Endodermal cell (in vitro differentiated cells): ENCODE measurements at places on chromosomes 16 and 17.

- H3K4me3 ChIP-seq: no peak overlapping the region
Measured at GRCh38 chr17:2690165-2691068, 21.1 kb downstream of the CLUH start.

DNA sequence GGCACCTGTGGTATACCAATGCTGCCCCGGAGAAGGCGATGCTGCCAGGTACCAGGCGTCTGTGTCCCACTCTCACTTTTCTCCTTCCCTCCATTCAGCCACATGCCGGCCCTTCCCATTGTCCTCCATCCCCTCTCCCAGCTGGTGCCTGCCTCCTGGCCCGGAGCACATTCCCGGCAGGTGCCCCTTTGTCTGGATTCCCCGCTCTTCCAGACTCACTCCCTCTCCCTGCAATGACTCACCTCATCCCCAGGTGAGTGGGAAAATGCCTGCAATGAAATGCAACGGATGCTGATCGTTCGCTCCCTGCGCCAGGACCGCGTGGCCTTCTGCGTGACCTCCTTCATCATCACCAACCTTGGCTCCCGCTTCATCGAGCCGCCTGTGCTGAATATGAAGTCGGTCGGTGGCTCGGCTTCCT, 10.4 kb upstream of the KDM6B start:
- H3K36me3 ChIP-seq: no peaks in the 10 kb centered on the region
- DNase-seq: peak; percentile 86
- peaks cover 26% of the 10 kb centered on the region for H3K27me3 ChIP-seq
- H3K27ac ChIP-seq: no peak overlapping the region
- H3K4me3 ChIP-seq: no peak overlapping the region

DNA sequence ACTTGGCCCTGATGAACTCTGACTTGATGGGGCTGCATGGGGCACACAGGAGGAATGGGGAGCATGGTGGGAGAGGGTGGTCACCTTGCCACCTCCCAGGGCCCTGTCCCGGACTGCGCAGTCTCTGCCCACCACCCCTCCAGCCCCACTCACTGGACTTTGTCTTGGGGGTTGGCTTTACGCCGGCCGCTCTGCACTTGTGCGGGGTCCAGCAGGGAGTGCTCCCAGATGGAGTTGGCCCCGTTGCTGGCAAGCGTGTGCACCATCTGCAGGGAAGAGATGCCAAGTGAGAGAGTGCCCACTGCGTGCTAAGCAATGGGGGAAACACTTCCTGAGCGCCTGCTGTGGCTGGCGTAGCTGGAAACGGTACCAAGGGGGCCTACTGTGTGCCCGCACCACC, 6.7 kb downstream of the GIT1 start:
- DNase-seq: peak; percentile 39
- H3K27ac ChIP-seq: no peak overlapping the region
- peaks cover 27% of the 10 kb centered on the region for H3K36me3 ChIP-seq

DNA sequence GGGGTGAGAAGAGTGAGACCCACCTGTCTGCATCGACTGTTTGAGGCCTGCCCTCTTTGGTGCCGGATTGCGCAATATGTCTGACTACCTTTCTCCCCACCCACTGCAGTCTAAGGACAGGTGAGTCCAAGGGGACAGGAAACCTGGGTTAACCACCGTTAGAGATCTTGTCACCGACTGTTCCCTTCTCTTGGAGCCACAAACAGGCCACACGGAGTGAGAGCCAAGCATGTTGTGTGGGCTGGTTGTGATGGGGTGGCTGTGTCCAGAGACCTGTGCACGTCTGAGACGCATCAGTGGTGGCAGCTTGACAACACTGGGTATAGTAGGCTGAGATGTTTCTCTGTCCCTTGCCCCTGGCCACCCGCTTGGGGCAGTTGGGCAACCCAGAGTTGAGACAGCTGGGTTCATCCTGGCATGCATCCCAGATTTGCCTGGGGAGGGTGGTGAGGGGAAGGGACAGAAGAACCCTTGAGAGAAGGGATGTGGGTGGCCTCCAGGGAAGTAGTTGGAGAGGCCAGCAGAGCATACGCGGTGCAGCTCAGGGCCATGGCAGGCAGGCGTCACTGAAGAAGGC, 21.4 kb downstream of the MPRIP start:
- H3K4me1 ChIP-seq: no peaks in the 10 kb centered on the region
- no peak overlapping the region for H3K27ac ChIP-seq
- H3K36me3 ChIP-seq: no peaks in the 10 kb centered on the region
- H3K4me3 ChIP-seq: no peak overlapping the region
- no peaks in the 10 kb centered on the region for H3K27me3 ChIP-seq

- no peak overlapping the region for H3K27ac ChIP-seq
- H3K4me3 ChIP-seq: no peak overlapping the region
- DNase-seq: no peak
Measured at GRCh38 chr16:22789281-22789945, 24.5 kb upstream of the HS3ST2 start.

- no peak overlapping the region for H3K4me3 ChIP-seq
- no peaks in the 10 kb centered on the region for H3K27me3 ChIP-seq
- H3K4me1 ChIP-seq: peaks cover 3% of the 10 kb centered on the region
- H3K36me3 ChIP-seq: no peaks in the 10 kb centered on the region
- DNase-seq: peak; percentile 74
- H3K27ac ChIP-seq: no peak overlapping the region
Measured at GRCh38 chr17:39069114-39069756, 82.2 kb downstream of the PLXDC1 start.

- DNase-seq: peak; percentile 94
- no peaks in the 10 kb centered on the region for H3K27me3 ChIP-seq
- peaks cover 30% of the 10 kb centered on the region for H3K36me3 ChIP-seq
- H3K27ac ChIP-seq: peak overlapping the region; percentile 96
- H3K4me3 ChIP-seq: peak overlapping the region; percentile 91
- peaks cover 19% of the 10 kb centered on the region for H3K4me1 ChIP-seq
Measured at GRCh38 chr17:4949321-4950074, 1.2 kb upstream of the PFN1 start.

DNA sequence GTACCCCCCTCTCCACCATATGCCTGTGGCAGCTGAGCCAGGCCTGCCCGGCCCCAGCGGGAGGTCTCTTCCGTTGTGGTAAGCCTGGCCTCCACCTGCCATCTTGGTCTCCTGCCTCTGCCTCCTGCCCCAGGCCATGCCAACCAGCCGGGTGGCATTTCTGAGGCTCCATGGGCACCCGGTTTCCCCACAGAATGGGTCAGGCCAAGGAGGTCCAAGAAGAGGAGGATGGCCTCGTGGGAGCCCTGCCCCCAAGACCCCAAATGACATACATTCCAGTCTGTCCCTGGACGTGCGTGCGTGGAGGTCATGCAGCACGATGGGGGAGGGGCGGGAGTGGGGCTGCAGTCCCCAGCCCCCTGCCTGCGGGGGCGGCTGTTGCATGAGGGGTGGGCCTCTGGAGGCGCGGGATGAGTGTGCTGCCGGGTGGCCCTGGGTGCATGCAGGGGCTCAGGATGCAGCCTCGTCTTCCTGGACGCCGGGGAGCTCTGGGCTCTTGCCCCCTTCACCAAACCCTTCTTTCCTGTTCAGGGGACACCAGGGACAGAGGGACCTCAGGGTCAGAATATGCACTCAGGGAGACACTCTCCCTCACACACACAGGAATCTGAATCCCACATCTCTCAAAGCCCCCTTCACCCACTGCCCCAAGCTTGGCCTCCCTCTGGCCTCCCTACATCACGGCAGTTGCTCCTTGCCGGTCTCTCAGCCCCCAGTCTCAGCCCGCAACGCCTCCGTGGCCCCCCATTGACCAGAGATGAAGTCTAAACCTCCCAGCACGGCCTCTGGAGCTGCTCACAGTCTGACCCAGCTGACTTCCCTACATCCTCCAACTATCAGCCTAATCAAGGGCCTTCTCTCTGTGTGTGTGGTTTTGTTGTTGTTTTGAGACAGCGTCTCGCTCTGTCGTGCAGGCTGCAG, 16.0 kb upstream of the NCBP3 start:
- H3K4me3 ChIP-seq: no peak overlapping the region
- H3K36me3 ChIP-seq: no peaks in the 10 kb centered on the region
- no peaks in the 10 kb centered on the region for H3K4me1 ChIP-seq
- no peaks in the 10 kb centered on the region for H3K27me3 ChIP-seq
- peak; percentile 49 for DNase-seq
- H3K27ac ChIP-seq: no peak overlapping the region

- H3K4me3 ChIP-seq: no peak overlapping the region
- DNase-seq: no peak
- H3K27ac ChIP-seq: no peak overlapping the region
- no peaks in the 10 kb centered on the region for H3K36me3 ChIP-seq
- H3K27me3 ChIP-seq: no peaks in the 10 kb centered on the region
- H3K4me1 ChIP-seq: no peaks in the 10 kb centered on the region
Measured at GRCh38 chr17:70013911-70014310, 61.1 kb upstream of the KCNJ16 start.

GRCh38 chr16:396605-397004, 394 bp upstream of the NME4 start:
- no peaks in the 10 kb centered on the region for H3K27me3 ChIP-seq
- H3K27ac ChIP-seq: no peak overlapping the region
- H3K4me3 ChIP-seq: peak overlapping the region; percentile 74
- H3K36me3 ChIP-seq: no peaks in the 10 kb centered on the region
- H3K4me1 ChIP-seq: peaks cover 3% of the 10 kb centered on the region

DNA sequence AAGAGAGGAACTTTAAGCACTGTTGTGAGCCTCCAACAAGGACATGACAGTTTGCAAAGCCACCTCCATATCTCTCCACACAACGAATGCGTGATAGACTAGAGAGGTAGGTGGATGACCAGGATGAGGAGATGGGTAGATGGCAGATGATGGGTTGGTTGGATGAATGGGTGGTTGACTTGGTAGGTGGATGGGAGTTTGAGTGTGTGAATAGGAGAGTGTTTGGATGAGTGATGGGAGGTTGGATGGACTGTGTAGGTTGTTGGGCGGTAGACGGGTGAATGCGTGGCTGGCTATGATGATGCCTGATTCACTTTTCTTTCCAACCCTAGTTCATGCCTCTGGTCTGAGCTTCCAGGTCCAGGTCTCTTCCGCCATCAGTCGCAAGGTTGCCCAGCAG, 4.1 kb downstream of the CDH16 start:
- no peak overlapping the region for H3K4me3 ChIP-seq
- H3K27ac ChIP-seq: no peak overlapping the region
- DNase-seq: no peak
- no peaks in the 10 kb centered on the region for H3K36me3 ChIP-seq
- H3K27me3 ChIP-seq: peaks cover 13% of the 10 kb centered on the region

GRCh38 chr16:51034481-51035109, 116.5 kb downstream of the SALL1 start:
- H3K4me3 ChIP-seq: no peak overlapping the region
- H3K36me3 ChIP-seq: no peaks in the 10 kb centered on the region
- no peak for DNase-seq
- H3K27me3 ChIP-seq: no peaks in the 10 kb centered on the region
- H3K4me1 ChIP-seq: no peaks in the 10 kb centered on the region

GRCh38 chr17:64006361-64007088, 8.4 kb downstream of the PRR29 start:
- H3K27ac ChIP-seq: no peak overlapping the region
- H3K4me1 ChIP-seq: no peaks in the 10 kb centered on the region
- no peak overlapping the region for H3K4me3 ChIP-seq
- no peaks in the 10 kb centered on the region for H3K36me3 ChIP-seq

DNA sequence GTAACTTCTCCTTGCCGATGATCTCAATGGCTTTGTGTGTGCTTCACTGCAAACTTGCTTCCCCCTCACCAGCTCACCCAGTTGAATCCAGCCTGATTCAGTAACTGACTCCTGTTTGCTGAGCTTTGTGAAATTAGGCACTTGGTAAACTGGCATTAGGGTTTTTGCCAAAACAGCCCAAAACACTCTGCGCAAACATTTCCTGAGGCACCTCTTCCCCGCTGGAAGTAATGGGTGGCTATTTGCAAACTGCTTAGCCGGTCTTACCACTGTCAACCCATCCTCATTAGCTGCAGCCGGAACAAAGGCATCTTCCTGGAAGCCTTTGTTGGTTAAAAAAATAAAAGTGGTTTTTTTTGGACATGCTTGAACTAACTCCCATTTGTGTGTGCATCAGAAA, 353.2 kb downstream of the MAF start:
- DNase-seq: no peak
- H3K27ac ChIP-seq: no peak overlapping the region
- no peak overlapping the region for H3K4me3 ChIP-seq
- no peaks in the 10 kb centered on the region for H3K27me3 ChIP-seq
- H3K36me3 ChIP-seq: no peaks in the 10 kb centered on the region
- no peaks in the 10 kb centered on the region for H3K4me1 ChIP-seq

DNA sequence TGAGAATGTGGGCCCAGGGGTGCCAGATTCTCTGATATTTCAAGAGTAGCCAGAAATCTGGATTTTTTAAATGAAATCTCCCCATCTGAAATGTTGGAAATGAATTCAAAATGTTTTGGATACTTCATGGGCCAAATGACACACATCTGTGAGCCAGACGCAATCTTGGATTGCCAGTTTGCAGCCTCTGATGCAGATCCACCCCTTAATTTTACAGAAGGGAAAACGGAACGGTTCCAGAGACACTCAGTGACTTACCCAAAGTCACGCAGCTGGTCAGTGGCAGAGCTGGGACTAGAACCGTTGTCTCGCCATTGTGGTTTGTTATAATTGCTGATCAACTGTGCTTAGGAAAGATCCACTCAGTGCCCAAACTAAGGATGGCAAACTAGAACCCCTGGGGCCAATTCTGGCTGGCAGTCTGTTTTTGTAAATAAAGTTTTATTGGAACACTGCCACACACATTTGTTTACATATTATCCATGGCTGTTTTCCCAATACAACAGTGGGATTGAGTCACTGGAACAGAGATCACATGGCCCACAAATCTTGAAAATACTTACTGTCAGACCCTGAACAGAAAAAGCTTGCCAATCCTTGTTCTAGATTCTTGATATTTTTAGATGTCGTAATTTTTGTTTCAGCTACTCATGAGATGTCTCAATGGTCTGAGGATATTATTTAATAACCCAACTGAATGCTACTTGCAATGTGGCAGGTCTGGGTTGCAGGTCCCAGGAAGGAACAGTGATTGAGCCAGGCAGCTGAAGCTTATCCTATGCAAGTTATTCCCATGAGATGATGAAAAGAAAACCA, 143.8 kb downstream of the AXIN2 start:
- no peak overlapping the region for H3K27ac ChIP-seq
- no peak for DNase-seq
- H3K36me3 ChIP-seq: no peaks in the 10 kb centered on the region

GRCh38 chr17:77254951-77255825, 114.4 kb downstream of the SEC14L1 start:
- H3K27me3 ChIP-seq: no peaks in the 10 kb centered on the region
- H3K4me1 ChIP-seq: no peaks in the 10 kb centered on the region
- DNase-seq: peak; percentile 83
- H3K36me3 ChIP-seq: no peaks in the 10 kb centered on the region

- H3K27me3 ChIP-seq: no peaks in the 10 kb centered on the region
- peak overlapping the region; percentile 74 for H3K27ac ChIP-seq
- no peaks in the 10 kb centered on the region for H3K4me1 ChIP-seq
- H3K36me3 ChIP-seq: peaks cover 33% of the 10 kb centered on the region
Measured at GRCh38 chr16:74667255-74667700, 601 bp upstream of the RFWD3 start.
